Ascending aorta (tissue), 2 donors: ENCODE measurements at places on chromosomes 3 and 15.

DNA sequence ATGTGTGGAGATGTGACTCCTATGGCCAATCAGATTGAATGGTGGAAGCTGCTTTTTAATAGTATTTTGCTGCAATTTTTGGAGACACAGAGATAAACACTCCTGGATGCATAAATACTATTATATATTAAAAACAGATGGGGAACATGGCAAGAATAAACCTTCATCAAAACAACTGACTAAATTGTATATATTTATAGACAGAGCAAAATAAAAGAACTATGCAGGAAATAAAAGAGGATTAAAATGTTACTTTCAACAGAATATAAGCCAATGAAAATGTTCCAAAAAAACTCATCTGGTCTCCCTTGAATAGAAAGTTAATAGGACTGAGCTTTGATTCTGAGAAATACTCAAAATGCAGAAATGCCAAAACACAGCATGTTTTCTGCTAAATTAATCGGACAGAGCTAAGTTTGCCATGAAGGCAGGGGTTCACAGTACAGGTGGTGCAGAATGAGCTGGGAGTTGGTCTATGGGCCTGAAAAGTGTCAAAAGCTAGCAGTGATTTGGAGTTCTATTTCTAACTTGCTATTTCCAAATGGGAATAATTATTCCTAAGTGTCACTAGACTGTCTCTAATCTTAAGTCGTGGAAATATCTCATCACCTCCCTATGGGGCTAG, 227.2 kb downstream of the CNTN3 start:
- no peak for DNase-seq

DNA sequence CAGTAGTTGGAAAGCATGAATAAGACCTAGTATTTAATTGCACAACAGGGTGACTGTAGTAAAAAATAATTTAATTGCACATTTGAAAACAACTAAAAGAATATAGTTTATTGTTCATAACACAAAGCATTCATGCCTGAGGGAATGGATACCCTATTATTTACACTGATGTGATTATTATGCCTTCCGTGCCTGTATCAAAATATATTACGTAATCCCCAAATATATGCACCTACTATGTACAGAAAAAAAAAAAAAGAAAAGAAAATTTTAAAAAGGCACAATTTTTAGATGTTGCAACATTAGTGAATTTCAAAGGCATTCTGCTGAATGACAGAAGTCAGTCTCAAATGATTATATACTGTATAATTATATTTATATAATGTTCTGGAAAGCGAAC, 647.2 kb upstream of the BCHE start:
- no peak for DNase-seq

DNA sequence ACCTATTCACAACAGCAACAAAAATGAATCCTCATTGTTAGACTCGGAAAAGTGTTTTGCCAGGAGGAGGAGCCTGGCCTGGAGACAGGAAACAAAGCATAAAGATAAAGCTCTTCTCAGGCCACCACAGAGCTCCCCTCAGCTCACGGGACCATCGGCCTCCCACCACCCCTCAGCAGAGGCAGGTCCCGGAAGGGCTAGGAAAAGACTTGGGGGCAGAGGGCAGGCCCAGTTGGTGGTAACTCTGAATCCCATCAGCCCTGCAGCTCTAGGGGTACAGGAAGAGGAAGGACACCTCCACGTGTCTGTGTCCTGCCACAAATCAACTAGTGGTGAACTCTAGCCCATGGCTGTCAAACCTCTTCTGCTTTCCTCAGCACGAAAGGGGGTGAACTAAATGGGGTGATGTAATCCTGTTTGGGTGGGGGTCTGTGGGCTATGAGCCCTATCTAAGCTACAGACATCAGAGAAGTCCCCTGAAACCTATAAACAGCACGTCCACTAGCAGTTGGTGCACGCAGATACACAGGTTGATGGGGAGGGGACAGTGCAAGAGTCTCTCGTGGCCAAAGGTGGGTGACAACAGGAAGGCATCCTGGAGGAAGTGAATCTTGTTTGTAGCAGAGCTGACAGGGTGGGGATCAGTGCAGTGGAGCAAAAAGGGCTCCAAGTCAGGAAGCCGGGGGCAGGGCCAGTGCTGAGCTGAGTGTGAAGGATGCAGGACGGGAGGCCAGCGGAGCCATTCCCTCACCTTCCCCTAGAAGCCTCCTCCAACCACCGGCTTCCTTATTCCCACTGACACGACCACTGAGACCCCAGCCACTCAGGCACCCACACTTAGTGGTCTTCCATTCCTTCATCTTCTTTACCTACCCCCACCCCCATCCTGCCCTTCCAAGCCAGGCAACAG, 111.1 kb upstream of the HACD2 start:
- DNase-seq, result no peak

- no peak for DNase-seq
Measured at GRCh38 chr15:91192285-91192684, 92.2 kb downstream of the SV2B start.
